ENCODE measurements at places on chromosomes 4 and X. TPM values are rescaled to one million over a fixed set of nuclear protein-coding genes. Genes with fewer than 3 reads are reported as not detected.

UCHL1 gene
- total RNA-seq = 0.99 TPM

GPR78 gene
- not detected for total RNA-seq

UGT2B17 gene
- not detected for total RNA-seq

EMD gene
- total RNA-seq = 79.1 TPM

HTR2C gene
- total RNA-seq = not detected

SHROOM3 gene
- not detected for total RNA-seq

HHIP gene
- not detected for total RNA-seq

FTSJ1 gene
- 62.8 TPM for total RNA-seq

DIAPH2 gene
- total RNA-seq = 10.0 TPM

ZBED1 gene
- 22.5 TPM for total RNA-seq

BEX5 gene
- total RNA-seq = 8.4 TPM

DUSP21 gene
- total RNA-seq = not detected

GAGE2A gene
- not detected for total RNA-seq

UGT2B15 gene
- not detected for total RNA-seq

CWH43 gene
- not detected for total RNA-seq

PRSS48 gene
- not detected for total RNA-seq

GLA gene
- total RNA-seq = 43.6 TPM

HTN3 gene
- not detected for total RNA-seq

MAGEC1 gene
- not detected for total RNA-seq

MAGEA11 gene
- total RNA-seq = not detected

NXF2B gene
- total RNA-seq = not detected

PPBP gene
- total RNA-seq = not detected

PARM1 gene
- not detected for total RNA-seq

SPOCK3 gene
- total RNA-seq = not detected

All from activated CD4-positive, alpha-beta memory T cell treated with anti-CD3 and anti-CD28 coated beads for 36 hours (primary cell).